Osteocyte (in vitro differentiated cells): ENCODE measurements at places on chromosomes 3 and 15.

GRCh38 chr3:108209579-108209978, 12.6 kb downstream of the IFT57 start:
- DNase-seq: no peak

GRCh38 chr3:15064299-15064834, 748 bp downstream of the MRPS25 start:
- DNase-seq: no peak

GRCh38 chr3:107100573-107100972, 276.7 kb upstream of the CCDC54 start:
- DNase-seq: no peak

GRCh38 chr15:66067687-66068086, 185.9 kb downstream of the MEGF11 start:
- DNase-seq: no peak

- DNase-seq: no peak
These were observed 237.4 kb upstream of the LRTM1 start for GRCh38 chr3:55165278-55165677.

DNA sequence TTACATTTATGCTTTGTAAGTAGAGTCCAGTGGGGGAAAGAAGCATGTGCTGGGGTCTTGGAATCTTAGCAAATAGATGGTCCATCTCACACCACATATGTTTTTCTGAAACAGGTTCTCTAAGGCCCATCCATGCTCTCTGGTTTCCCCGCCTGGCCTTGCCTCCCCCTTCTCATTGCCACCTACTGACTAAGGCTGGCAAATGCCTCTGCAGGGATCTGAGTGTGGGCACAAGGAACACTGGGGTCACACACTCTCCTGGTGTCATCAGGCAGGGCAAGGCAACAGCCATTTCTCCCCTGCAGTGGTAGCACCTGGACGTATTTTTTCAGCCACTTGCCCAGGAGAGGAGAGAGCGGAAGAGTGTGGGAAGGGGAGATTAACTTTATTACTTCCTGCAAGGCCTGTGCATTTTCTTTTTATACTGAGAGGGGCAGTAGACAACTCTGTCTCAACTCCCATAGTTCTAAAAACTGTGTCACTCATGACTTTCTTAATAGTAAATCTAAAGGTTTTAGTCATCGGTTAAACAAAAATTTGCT, 804.2 kb upstream of the NECTIN3 start:
- no peak for DNase-seq

GRCh38 chr3:123159926-123160635, 41.7 kb upstream of the SEC22A start:
- DNase-seq: no peak

GRCh38 chr3:71646971-71647370, 63.4 kb upstream of the FOXP1 start:
- DNase-seq: no peak

DNA sequence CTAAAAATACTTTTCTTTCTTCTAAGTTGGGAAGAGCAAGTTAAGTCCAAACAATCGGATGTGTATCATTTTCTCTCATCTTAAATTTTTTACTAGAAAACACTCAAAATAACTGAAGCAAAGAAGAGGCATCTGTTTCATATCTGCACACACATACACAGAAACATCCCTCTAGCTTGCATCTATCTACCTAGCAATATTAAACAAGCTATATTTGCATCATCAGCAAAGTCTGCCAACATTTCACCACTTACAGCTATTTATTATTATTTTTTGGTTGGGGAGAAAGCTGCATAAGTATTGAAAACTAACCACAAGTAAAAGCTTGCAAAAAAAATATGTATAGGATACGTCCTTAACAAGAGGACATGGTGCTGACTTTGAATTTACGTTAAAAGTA, 1.9 kb downstream of the GOLIM4 start:
- no peak for DNase-seq

- DNase-seq: no peak
These were observed 208.3 kb upstream of the SLITRK3 start for GRCh38 chr3:165404357-165405027.

DNA sequence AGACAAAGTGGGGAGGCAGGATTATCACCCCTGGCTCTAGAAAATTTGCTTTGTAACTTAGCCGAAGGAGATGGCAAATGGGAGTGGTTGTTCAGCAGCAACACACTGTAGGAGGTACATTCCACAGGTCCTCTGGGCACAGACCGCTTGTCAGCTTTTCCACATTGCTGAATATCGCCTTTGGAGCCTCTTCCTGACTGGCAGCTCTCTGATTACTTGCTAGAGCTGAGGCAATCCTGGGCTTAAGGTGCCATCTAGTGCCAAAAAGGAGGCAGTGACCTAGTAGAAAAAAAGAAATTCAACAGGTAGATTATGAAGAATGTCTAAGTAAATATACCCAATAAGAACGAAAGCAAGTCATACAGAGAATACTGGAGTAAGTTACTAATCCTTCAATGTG, 13.1 kb upstream of the SCN5A start:
- no peak for DNase-seq

- no peak for DNase-seq
These were observed 7.9 kb downstream of the TNFSF10 start for GRCh38 chr3:172515130-172515918.

DNA sequence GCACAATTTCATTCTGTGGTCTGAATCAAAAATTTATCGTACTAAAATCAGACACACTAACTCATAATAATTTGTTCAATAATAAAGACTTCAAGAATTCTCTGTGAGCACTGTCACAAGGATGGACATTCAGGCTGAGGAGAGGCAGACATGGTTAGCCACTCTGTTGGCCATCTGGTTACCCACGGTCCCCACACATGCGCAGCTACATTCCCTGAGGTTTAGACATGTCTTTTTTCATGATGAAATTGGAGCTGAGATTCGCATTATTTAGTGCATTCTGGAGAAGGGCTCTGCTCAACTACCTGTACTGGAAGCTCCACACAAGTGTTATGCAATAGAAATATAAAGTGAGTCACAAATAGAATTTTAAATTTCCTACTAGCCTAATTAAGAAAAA, 156.9 kb downstream of the SUCNR1 start:
- no peak for DNase-seq

DNA sequence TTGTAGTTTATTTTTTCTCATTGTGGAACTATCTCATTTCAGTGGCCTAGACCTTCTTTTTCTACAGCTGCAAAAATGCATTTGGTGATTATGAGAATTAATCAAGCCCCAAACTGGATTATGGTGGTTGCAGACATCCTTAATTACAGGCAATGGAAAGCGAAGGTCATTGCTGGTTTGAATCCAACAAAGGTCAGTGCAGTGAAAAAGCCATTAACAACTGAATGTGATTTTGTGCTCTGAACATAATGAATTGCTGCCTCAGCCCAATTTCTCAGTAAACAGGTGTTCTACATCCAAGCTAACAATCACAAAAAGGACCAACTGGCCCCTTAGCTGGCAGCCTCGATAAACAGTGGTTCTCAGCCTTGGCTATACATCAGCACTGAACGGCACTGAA, 260.1 kb upstream of the DPPA4 start:
- no peak for DNase-seq

DNA sequence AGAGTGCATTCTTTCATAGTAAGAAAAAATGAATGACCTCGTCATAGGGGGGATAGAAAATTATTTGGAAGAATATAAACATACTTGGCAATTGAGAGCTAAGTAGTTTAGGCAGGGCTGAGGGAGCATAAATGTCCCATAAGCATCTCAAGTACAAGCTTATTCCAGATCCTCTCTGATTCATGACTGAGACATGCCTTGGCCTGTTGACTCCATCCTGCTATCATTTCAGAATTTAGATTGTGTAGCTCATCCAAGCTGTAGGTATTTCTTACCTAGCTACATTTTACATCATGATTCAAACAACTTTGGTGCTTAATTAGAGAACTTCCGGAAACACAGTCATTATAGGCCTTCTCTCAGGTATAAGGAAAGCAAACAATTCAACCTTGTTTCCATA, 12.3 kb downstream of the POGLUT1 start:
- no peak for DNase-seq

DNA sequence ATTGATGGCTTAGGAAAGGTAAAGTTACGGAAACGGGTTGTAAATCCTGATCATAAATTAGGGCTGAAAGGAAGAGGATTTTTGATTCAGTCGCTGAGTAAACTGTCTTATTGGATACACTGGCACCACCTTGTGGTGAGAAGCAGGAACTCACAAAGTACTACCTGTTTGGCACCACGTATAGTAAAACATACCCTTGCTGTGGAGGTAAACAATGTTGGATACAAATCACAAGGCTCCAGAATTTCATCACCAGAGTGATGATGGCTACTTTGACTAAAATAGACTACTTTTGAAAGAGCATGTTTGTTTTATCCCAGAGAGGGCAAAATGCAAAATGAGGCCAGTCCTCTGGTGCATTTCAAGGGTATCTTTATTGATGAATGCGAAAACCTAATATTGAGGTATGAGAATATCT, 216.9 kb downstream of the IGSF11 start:
- no peak for DNase-seq

- no peak for DNase-seq
These were observed 37.2 kb downstream of the UBE2E2 start for GRCh38 chr3:23240171-23240785.

- no peak for DNase-seq
These were observed 217.7 kb downstream of the ATP8B4 start for GRCh38 chr15:49901321-49901720.

GRCh38 chr3:159764490-159765029, 224.1 kb upstream of the IL12A start:
- no peak for DNase-seq

DNA sequence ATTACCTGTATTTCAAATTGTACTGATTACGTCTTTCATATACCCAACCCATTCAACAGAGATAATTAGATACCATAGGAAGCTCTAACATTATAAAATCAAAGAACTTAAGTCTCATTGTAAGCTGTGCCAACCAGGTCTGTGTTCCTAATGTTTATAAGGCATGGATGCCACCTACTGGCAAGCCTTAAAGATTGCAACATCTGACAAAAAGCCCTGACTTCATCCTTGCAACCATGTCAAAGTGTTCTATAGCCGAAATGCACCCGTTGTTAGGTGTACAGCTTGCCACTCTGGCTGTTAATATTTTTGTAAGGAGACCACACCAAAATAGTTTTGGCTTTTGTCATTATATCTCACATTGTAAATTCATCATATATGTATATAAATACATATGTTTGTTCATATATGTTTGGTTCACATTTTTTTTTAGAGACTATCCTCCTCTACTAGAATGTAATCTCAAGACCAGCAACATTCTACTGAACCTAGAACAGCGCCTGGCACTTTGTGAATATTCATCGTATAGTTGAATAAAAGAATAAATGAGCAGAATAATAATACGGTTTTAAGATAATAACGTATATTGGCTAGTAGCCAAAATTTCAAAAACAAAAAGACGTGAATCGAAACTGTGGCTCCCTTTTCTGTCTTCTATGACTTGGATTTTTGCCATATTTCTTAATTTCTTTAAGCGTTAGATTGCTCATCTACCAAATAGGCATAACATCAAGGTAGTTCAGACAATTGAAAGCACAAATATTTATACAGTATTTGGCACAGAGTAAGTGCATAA, 258.1 kb downstream of the TBL1XR1 start:
- no peak for DNase-seq

- DNase-seq: no peak
These were observed 419.4 kb downstream of the GRM7 start for GRCh38 chr3:7280318-7280717.

GRCh38 chr15:99165956-99166689, 61.2 kb downstream of the SYNM start:
- peak; percentile 67 for DNase-seq

GRCh38 chr15:61248790-61249189, 19.7 kb upstream of the RORA start:
- DNase-seq: no peak

- DNase-seq: no peak
These were observed 15.8 kb upstream of the ALAS1 start for GRCh38 chr3:52182196-52182595.

- DNase-seq: no peak
These were observed 128.9 kb upstream of the PHLDB2 start for GRCh38 chr3:111730143-111730542.

- peak; percentile 84 for DNase-seq
These were observed 708 bp upstream of the PTPN23 start for GRCh38 chr3:47380026-47380600.

DNA sequence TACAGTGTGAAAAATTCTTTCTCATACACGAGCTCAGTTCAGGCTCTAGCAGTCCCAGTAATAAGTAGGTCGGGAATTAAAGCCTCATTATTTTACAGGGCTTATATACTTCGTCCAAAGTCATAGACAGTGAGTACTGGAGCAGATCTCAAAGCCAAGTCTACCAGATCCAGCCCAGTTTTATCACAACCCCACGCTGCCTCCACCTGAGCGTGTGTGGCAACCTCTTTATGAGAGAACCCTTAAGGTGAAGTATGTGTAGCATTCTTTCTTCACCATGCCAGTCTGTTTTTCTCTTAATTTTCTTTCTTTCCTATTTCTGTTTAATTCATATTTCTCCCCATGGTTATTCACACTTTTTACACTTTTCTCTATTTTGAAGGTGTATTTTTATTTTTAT, 574.6 kb upstream of the ARPP21 start:
- no peak for DNase-seq

- no peak for DNase-seq
These were observed 289.7 kb upstream of the TPM1 start for GRCh38 chr15:62752657-62753517.

GRCh38 chr3:14174483-14174882, 3.9 kb downstream of the XPC start:
- no peak for DNase-seq

- DNase-seq: no peak
These were observed 528.4 kb upstream of the RGMA start for GRCh38 chr15:93617443-93617842.

DNA sequence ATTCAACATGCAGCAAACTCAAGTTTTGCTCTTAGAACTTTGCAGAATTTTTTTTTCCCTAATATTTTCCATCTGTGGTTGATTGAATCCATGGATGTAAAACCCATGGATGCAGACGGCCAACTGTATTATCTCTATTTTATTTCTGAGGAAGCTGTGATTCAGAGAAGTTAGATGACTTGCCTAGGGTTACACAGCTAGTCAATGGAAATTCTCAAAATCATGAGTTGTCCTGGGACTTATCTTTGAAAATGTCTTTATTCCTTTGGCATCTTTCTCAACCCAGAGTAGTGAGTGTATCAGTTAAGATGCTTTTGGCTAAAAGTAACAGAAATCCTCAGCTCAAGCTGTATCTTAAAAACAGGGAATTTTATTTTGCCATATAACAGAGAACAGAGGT, 107.9 kb upstream of the GALNT15 start:
- no peak for DNase-seq

DNA sequence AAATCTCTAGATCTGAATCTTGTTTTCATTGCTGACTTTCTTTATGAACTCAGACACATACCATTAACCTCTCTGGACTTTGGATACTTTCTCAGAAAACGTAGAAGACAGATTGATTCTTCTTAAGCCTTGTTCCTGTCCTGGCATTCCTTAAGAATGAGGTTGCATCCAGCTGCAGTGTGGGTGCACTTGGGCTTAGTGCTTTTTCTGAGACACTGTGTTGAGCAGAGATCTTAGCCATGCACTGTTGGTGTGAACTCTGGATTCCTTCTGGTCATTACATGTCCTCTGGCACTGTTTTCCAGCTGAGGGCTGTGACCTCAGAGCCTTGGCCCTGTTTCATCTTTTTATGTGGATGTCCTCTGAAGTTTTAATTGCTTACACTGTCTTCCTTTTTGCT, 428.3 kb downstream of the CNTN4 start:
- DNase-seq: no peak
